ENCODE measurements at places on chromosomes 6 and 20. TPM values are rescaled to one million over a fixed set of nuclear protein-coding genes. Genes with fewer than 3 reads are reported as not detected.

Gene TPD52L1
- total RNA-seq: 43.5 TPM

Gene CGA
- total RNA-seq: not detected

Gene C2
- total RNA-seq: 7.6 TPM

Gene PXT1
- total RNA-seq: 0.13 TPM

Gene PPIL1
- total RNA-seq: 65.2 TPM

Gene CRIP3
- total RNA-seq: 4.1 TPM

Gene POM121L2
- total RNA-seq: not detected

Gene SPATA2
- total RNA-seq: 7.9 TPM

Data from Right ventricle myocardium superior (tissue), 1 donor.